ENCODE measurements at places on chromosomes 7 and 10.
A peak's percentile ranks its signal among the peaks of the same experiment; 100 is the strongest.

DNA sequence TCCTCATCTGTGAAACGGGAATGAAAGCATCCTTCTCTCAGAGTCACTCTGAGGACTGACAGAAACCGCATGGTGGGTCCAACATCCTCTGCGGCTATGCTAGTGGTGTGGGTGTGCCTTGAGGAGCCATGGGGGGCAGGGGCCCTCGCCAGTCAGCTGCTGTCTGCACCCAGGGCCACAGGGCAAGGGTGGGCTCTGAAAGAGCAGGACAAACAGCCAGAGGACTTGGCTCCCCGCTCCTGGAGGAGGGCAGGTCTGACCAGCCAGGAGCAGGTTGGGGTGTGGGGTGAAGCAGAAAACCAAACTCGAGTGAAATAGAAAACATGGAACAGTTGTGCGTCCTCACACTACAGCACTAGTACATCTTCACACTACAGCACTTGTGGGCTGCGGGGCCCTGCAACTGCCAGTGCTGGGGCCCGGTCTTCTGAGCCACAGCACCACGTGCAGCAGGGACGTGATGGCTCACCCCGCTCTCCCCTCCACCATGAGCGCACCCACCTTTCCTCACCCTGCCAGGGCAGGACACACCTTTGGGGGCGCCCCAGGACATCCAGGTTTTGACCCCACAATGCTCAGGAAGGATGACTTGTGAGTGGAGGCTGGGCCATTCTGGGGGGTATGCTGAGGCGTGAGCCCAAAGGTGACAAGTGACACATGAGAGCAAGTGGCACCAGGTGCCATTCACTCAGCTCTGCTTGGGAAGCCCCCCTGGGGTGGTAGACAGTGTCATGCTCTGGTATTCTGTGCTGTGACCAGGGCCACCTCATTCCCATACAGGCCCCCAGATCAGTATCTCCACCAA lies 96.1 kb upstream of the RET start:
- no peak for DNase-seq

GRCh38 chr7:54802841-54803240 lies 43.8 kb upstream of the SEC61G start:
- no peak for DNase-seq

DNA sequence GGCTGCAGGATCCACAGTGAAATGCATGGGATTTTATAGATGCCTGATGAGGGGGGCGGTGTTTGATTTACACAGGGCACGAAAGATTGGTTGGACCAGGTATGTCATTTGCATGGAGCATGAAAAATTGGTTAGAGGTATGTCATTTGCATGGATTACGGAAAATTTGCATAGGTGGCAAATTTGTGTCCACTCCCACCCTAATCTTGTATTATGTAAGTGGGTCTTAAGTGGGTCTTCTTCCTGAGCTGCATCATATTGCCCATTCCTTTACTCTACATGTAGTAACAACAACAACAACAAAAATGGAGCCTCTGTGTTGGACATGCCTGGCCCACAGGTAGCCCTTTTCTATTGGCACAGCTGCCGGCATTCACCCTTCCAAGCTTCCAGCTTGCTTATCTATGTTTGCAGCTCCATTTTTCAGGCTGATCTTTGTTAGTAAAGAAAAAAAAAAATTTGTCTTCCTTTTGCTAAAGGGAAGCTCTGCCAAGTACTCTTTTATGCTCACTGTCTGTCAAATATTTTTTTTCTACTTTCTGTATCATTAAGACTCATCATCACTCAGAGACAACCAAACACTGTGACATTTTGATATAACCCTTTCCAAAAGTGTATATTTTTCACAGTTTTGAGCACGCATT lies 10.3 kb upstream of the ZNF273 start:
- DNase-seq = no peak

GRCh38 chr7:69962186-69963065 lies 364.2 kb downstream of the AUTS2 start:
- DNase-seq = no peak

DNA sequence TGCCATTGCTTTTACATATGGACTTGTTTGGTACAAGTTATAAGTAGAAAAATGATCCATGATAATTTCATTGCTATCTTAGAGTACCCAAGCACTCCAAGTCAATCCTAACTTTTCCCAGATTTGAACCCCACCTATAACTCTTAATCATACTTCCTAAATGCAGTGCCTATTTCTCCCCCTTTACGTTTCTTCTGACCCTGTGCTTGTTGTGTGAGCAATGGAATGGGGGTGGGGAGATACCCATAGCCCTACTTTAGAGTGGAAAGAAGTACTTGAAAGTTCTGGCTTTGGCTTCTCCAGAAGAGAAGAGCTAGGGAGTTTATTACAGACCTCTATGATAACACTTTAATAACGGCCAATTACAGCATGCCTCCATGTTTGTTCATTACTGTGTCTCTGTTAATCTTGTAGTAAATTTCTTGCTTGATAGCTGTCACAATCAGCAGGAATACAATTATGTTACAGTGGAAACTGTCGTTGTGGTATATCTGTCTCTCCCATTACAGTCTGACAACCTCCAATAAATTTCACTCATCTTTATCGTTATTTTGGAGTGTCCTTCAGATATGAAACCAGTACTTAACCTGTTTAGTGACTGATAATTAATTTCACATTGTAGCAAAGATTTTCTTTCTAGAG lies 34.0 kb downstream of the CNPY1 start:
- DNase-seq = no peak

DNA sequence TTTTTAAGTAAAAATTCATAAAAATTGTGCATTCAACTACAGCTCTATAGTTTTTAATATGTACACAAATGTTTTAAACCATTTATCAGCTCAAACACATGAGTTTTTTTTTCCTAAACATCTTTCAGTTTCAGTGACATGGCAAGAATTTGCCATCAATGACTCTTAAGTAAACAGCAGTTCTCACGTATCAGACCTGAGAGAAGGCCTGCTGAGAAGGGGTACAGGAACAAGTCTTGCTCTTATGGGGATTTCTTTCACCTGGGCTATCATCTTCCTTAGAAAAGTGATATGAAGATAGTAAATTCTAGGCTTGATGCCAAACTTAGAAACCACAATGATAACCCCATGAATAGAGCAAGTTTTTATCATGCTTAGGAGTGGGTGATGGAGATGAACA lies 467.8 kb downstream of the ARL4A start:
- DNase-seq = no peak

GRCh38 chr10:5812283-5813090 lies 747 bp downstream of the GDI2 start:
- DNase-seq = peak; percentile 50

DNA sequence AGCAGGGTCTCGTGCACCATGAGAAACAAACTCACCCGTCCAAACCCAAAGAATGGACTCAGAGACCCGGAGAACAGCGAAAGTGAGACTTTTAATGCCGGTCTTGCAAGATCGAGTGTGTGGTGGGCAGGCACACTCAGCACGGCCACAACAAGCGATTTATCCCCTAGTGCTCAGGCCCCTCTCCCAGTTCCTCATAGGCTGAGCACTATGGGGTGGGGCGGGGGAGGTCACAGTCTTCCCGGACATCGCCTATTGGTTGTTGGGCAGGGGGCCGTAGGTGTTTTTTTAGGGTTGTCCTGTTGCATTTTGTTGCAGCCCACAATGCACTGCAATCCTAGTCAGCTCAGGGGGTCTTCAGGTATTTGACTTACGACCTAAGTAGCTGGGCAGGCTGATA lies 608.3 kb upstream of the FOXK1 start:
- DNase-seq = no peak

Data from GM10248 (cell line).